Fibroblast of skin of right quadriceps (primary cell): ENCODE measurements at places on chromosomes 6 and 20.

GRCh38 chr20:54219751-54220426 lies 12.0 kb downstream of the PFDN4 start:
- DNase-seq, result peak; percentile 55

DNA sequence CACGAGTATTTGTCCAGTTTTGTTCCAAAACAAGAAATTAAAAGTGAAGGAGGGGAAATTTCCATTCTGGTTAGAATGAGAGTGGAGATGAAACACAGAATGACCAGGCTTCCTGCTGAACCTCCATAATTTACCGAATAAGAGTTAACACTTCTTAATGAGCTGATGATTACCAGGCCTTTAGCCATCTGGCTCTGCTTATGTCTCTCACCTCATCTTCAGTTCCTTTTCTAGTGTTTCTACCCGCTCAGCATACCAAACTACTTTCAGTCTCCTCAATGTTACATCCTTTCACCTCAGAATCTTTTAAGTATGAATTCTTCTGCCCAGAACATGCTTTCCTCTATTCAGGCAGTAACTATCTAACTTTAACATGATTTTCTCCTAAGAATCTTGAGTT lies 209.0 kb upstream of the RSPO3 start:
- DNase-seq, result no peak

GRCh38 chr6:155221086-155221485 lies 42.7 kb upstream of the CLDN20 start:
- DNase-seq, result no peak

GRCh38 chr6:33841868-33842267 lies 38.1 kb upstream of the MLN start:
- DNase-seq, result no peak

- no peak for DNase-seq
These were observed 36.8 kb downstream of the CENPW start for GRCh38 chr6:126376682-126377081.

GRCh38 chr20:60631585-60632287 lies 620.3 kb upstream of the CDH4 start:
- no peak for DNase-seq

- no peak for DNase-seq
These were observed 157.3 kb downstream of the THBS2 start for GRCh38 chr6:169096388-169096787.

DNA sequence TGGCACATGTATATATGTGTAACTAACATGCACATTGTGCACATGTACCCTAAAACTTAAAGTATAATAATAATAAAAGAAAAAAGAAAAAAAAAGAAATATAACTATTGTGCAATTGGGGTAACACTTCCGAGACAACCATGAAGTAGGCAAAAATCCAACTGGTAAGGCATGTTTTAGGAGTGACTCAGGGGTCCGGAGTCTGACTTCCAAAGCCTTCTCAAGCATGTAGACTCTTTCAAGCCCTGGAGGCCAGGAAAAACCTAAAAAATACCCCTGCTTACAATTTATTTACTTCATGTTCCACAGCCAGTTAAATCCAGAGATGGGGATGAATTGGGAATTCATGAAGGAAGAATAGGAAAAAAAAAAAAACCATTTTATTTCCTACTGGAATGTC lies 161.3 kb upstream of the PHACTR1 start:
- peak; percentile 83 for DNase-seq

GRCh38 chr6:143934867-143935266 lies 70.6 kb downstream of the ZC2HC1B start:
- DNase-seq, result no peak

GRCh38 chr6:135256866-135257265 lies 75.8 kb downstream of the MYB start:
- DNase-seq, result no peak

DNA sequence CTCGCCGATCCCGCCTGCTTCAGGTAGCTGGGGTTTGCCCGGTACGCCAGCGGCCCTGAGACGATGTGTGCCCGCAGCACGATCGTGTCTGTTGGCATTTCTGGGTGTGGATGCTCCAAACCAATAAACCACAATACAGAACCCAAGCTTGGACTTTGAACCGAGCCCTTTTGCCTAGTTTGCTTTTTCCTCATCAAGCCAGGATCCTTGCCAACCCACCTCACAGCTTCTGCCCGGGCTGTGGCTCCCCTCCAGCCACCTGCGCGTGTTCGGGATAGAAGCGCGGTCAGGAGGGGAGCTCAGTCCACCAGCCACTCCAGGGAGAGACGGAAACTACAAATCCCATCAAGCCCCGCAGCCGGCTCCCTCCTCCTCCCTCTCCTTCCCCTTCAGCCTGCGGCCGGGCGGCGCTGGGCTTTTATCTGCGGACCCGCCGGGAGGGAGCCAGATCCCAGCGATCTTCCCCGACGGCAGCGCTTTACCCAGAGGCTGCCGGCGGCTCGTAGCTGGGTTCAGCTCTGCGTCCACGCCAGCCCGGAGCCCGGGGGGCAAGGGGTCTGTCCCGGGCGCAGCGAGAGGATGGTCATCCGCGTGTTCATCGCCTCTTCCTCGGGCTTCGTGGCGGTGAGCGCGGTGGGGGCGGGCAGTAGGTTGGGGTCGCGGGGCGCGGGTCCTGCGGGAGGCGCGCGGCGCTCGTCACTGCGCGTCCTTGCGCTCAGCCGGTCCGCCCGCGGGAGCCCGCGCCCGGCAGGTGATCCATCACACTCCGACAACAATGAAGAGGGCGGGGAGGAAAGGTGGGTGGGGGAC lies at the start of gene SH3BGRL2:
TSS of gene SH3BGRL2 (plus strand) at position 447 of the 810 bp plus-strand sequence. CDS start at position 580, 133 bp downstream.
- peak; percentile 48 for DNase-seq

DNA sequence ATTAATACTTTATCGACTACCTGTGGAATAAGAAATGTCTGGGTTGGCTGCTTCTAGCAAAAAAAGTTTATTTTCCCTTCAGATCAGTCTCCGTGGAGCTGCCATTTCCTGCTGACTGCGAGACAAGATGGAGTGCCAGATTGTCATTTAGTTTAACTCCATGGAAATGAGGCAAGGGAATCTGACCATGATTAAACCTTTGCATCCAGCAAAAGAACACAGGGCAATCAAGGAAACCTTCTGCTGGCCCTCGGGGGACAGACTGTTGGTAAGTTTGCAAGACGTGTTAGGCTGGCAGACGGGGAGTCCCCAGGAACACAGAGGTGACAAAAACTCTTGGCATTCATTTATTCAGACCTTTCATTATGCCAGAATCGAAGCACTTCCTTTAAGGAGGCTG lies 52.2 kb upstream of the SPACA1 start:
- DNase-seq, result no peak

GRCh38 chr6:151847064-151847463 lies 39.6 kb downstream of the ESR1 start:
- DNase-seq, result peak; percentile 6

- DNase-seq, result no peak
These were observed 133.8 kb downstream of the VEGFA start for GRCh38 chr6:43903739-43904290.

- peak; percentile 44 for DNase-seq
These were observed 15.0 kb downstream of the RAB23 start for GRCh38 chr6:57207141-57207540.

DNA sequence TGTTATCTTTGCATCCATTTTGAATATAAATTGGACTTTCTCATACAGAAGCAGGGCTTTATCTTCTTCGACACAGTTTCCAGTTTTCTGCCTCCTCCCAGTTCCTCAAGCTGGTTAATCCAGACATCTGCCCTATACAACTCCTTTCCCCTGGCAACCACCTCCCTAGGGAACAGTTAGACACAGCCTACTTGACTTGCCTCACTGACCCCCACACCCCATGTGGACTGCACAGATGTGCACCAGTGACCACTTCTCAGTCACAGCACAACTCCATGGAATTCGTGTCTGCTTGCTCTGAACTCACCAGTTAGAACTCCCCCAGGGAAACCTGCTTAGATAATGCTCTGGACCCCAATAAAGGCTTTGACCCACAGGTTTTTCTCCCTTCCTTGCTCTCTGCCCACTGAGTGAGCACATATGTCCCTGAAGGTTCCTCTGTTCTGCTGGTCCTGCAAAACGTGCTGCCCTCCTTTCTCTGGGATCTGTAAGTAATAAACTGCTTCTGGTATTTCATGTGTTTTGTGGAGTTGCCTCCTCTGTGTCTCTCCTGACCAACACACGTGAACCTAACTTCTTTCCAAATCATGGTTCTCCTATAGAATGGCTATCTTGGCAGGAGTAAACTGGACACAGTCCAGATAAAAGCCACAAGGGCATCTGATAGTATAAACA lies 351.2 kb downstream of the CD83 start:
- no peak for DNase-seq

DNA sequence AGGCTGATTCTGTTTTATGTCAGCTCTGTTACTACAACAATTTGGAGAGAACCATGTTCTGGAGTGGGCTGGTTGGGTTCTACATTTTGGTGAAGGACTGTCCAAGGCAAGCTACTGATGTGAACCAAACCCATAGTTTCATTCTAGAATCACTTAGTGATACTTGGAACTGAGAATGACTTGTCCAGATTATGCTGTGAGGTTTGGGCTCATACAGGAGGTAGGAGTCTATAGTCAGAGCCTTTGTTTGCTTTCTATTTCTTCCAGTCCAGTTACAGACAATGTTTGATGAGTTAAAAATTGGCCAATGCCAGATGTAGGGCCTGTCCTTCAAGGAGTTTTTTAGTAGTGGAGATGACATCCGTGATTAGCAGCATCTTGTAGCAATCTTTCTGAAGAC lies 97.9 kb downstream of the LRRC1 start:
- no peak for DNase-seq

- DNase-seq, result peak; percentile 59
These were observed 106.8 kb downstream of the CDK19 start for GRCh38 chr6:110708295-110708950.

DNA sequence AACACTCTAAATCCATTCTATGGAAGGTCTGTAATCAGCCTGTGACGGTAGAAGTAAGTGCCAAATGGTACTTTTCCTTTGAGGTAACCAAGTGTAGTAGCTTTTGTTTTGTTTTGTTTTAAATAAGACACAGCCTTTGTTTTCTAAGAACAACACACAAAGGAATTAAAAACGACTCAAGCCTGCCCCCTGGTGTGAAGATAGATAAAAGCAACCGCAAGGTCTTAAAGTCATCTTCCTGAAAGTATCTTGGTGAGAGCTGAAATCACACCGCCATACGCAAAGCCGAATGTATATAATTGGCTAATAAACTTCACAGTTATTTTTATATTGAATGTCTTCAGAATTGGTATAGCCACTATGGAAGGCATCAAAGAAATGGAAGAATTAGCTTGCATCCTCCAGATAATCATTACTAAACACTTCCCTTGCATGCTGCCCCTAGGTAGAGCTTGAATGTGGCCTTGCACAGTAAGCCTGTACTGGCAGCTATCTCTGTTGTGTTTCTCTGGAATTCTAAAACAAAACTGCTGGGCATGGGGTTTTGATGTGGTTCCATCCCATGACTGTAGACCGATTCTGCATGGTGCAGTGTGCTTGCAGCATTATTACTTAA lies 95.6 kb downstream of the LAMP5 start:
- DNase-seq, result peak; percentile 70

GRCh38 chr6:157533048-157533871 lies 152.3 kb downstream of the ZDHHC14 start:
- DNase-seq, result no peak

- no peak for DNase-seq
These were observed 53.0 kb downstream of the ERMARD start for GRCh38 chr6:169804427-169804826.

GRCh38 chr20:50170549-50171220 lies 17.2 kb upstream of the PEDS1 start:
- no peak for DNase-seq

DNA sequence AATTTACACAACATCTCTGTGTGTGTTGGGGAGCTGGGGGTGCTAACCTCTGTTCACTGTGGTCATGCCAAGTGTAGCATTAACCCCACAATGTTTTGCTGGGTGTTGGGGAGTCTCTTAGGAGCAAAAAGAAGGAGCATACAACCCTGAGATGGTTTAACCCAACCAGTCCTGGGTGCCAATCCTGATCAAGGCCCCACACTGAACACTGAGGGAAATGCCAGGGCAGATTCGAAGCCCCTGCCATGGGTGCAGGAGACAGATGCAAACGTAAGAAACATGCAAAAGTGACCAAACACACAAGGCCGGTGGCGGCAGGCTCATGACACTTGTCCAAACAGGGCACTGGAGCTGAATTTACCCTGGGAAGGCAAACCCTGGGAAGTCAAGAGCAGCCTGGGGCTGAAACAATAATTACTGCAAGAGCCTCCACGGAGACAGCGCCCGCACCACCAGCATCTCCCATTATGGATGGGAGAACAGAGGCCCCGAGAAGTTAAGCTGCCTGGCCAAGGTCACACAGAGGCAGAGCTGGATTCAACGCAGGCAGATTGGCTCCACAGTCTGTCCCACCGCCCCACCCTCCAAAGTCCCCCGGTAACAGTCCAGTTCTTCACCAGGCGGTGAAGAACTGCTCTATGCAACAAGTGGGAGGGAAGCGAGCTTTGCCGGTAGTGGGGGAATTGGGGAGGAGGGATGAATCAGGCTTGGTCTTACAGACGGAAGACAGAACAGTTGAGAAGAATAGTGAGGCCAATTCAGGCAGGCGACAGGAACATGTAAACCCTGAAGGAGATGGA lies 8.5 kb downstream of the ACSS1 start:
- no peak for DNase-seq

DNA sequence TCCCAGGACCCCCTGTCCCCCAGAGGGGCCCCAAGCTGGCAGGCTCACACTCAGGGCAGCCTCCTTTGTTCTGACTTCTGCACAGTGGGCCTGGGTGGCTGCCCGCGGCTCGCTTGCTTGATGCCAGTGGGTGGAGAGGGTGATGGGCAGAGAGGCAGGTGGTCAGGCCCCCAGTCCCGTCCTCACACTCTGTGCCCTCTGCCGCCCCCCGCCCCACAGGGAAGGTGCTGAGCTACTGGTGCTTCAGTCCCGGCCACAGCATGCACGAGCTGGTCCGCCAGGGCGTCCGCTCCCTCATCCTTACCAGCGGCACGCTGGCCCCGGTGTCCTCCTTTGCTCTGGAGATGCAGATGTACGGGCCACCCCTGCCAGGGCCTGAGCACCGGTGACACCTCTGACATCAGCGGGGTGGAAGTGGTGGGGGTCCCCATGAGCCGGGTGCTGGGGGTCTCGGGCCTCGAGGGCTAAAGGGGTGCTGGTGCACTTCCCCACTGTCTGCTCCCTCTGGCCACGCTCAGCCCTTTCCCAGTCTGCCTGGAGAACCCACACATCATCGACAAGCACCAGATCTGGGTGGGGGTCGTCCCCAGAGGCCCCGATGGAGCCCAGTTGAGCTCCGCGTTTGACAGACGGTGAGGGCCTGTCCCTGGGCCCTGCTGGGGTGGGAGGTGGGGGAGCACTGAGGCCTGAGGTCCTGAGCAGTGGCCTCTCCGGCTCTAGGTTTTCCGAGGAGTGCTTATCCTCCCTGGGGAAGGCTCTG lies 8.9 kb upstream of the TNFRSF6B start:
- DNase-seq, result no peak

DNA sequence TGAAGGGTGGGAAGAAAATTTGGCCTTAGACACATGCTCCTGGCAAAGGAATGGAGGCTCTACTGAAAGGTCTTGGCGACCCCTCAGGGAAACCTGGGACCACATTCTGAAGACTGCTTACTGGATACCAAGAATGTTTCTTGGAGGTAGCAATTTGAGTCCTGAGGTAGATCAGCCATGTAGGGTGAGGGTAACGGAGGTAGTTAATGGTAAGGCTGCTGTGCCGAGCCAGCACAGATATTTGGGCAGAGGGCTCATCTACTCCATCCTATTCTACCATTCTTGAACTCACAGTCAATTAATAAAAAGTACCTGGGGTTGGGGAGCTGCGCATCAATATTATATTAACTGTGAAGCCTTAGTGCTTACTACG lies 401 bp upstream of the PHF3 start:
- no peak for DNase-seq

GRCh38 chr20:51565298-51566144 lies 23.0 kb upstream of the NFATC2 start:
- peak; percentile 40 for DNase-seq
